ENCODE measurements at places on chromosomes 12 and 14.

DNA sequence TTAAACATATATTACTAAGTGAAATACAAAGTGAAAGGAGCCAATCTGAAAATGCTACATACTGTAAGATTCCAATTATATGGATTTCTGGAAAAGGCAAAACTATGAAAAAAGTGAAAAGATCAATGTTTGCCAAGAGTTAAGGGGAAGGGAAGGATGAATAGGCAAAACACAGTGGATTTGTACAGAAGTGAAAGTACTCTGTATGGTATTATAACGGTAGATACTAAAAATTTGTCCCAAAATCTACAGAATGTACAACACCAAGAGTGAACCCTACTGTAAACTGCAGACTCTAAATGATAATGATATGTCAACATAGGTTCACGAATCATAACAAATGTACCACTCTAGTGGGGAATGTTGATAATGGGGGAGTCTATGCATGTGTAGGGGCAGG is 17.8 kb downstream of the EEA1 start:
- DNase-seq, result no peak

DNA sequence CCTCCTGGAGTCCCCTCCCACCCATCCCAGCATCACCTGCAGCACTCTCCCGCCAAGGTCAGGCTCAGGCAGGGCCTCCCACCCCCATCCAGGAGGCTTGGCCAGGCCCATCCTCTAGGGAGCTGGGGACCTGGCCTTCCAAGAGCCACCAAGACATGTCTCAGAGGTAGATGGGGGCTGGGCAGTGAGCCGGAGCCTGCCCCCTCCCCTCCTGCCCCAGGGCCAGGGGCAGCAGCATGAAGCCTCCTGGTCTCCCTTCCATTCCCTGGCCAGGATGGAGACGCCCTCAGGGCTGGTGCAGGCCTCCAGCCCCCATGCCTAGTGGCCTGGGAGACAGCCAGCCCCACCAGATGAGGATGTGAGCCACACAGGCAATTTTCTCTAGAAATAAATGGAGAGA is 69.3 kb upstream of the C14orf180 start:
- DNase-seq, result peak; percentile 11

- no peak for DNase-seq
Measured at GRCh38 chr12:68899251-68899771, 33.7 kb downstream of the CPM start.

DNA sequence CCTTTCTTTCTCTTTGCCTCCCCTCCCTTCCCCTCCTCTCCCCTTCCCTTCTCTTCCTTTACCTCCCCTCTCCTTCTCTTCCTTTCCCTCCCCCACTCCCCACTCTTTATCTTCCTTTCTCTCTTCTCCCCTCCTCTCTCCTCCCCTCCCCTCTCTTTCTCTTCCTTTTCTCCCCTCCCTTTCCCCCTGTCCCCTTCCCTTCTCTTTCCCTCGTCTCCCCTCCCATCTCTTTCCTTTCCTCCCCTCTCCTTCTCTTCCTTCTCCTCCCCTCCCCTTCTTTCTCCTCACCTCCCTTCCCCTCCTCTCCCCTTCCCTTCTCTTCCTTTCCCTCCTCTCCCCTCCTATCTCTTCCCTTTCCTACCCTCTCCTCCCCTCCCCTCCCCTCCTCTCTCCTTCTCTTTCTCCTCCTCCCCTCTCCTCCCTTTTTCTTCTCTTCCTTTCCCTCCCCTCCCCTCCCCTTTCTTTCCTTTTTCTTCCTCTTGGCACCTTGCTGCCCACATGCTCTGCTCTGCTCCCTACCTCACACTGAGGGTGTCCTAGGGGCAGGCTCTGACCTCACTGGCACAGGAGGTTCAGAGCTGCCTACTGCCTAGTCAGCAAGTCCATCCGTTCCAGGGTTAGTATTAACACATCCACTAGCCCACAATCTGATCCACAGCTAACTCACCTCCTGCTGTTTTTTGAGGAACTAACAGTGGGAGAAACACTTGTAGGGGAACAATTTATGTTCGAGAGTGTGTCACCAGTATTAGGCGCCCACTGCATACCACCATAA is 101.0 kb downstream of the NUAK1 start:
- no peak for DNase-seq

- no peak for DNase-seq
Measured at GRCh38 chr14:61042220-61042619, 61.2 kb downstream of the SLC38A6 start.

DNA sequence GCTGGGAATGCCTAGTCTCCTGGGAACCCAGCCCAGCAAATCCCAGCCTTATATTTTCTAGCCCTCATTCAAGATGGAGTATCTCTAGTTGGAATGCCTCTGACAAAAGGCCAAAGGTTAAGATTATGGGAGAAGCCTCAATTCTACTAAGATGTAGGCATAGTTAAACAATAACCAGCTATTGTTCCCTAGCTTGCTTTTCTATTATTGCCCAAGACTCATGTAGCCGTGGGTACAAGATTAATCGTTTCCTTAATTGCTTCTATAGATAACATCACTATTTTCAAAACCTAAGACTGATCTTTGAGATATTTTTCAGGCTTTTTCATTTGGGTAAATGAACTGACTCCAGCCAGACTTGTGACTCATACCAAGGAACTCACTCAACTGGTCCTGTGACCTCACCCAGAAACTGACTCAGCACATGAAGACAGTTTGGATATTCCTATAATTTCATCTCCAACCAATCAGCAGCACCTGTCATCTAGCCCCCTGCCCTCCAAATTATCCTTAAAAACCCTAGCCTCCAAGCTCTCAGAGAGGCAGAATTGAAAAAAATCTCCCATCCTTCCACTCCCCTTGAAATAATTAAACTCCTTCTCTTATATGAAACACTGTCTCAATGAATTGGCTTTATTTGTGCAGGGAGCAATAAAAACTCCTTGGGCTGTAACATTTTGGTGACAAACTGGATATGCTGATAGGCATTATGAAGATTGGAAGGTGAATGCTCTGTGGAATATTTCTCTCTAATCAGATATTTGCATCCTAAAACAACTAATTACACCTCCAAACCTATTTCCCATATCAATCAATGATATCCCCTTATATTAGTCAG is 589.0 kb downstream of the C12orf50 start:
- DNase-seq, result no peak

GRCh38 chr14:91245029-91245428 is 525 bp upstream of the GPR68 start:
- no peak for DNase-seq
